RCC 7860 (cell line): ENCODE measurements at places on chromosomes 16 and 17.

DNA sequence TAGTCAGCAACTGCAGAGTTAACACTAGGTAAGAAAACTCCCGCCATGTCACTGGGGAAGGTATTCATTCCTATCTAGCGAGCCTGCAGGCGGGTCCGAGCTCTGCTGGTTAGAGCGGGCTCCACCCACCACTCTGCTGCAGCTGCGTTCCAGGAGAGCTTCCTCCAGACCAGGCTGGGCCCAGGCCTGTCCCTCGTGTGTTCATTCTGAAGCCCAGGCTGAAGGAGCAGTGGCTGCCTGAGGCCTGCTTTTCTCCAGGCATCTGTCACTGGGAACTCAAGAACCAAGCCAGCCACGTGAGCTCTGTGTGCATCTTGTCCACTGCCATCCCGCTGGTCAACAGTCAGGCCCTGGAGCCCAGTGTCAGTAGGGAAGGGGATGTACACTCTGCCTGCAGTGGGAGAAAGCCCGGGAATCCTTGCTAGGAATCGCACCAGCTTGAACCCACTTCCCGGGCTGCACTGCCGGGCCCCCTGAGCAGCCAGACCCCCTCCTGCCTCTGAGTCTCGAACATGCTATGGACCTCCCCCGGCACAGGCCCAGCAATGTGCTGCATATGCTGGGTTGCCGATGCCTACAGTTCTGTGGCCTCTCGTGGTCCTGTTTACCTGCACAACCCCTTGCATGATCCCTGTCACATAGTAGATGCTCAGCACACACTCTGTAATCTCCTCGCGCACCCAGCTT, 51.0 kb upstream of the ENPP7 start:
- DNase-seq = no peak

DNA sequence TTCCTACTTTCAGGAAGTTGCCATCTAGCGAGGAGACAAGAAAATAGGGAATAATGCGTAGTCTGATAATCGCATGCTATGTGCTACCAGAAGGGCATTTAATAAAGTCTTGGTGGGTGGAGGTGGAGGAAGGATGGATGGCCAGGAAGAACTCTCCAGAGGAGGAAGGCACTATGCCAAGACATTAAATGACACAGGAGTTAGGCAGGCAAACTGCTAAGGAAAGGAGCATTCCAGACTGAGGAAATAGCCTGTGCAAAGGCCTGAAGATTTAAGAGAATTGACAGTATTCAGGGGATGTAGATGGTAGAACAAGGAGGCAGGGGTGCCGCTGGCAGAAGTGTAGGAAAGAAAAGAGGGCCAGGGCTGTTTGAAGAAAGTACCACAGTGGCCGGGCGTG, 19.3 kb upstream of the ARHGAP44 start:
- no peak for DNase-seq

DNA sequence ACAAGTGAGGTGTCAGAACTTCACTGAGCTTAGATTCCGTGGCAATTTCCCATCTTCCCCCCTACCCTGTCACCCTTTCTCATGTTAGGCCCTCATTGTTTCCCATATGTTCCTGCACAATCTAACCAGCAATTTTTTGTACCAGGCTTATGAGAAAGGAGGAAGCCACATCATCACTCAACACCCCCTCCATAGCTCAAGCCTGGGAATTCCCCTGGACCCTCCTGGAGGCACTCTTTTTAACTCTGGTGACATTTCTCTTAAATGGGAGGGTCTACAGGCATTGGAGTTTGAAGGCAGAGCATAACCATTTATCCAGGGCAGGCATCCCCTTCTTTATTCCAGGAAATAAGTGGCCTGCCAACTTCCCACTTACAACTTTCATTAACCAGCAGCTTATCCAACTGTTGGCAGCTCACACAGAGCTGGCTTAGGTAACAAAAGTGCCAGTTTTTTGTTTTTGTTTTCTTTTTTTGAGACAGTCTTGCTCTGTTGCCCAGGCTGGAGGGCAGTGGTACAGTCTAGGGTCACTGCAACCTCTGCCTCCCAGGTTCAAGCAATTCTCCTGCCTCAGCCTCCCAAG, 10.4 kb upstream of the GLG1 start:
- DNase-seq = no peak

DNA sequence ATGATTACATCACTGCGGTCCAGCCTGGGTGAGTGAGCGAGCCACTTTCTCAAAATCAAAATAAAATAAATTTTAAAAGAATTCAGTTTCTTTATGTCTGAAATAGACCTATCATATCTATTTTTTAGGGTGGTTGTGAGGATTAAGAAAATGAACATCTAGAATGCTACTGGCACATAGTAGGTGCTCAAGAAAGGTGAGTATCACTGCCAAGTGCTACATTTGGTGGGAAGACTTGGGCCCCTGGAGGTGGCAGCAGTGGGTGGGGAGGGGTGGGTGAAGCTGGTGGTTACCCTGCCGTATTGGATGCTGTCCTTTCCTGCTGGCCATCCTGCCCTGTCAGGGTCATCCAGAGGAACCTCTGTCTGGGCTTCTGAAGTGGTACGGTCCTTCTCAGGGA, 50.3 kb downstream of the ABCC6 start:
- no peak for DNase-seq

DNA sequence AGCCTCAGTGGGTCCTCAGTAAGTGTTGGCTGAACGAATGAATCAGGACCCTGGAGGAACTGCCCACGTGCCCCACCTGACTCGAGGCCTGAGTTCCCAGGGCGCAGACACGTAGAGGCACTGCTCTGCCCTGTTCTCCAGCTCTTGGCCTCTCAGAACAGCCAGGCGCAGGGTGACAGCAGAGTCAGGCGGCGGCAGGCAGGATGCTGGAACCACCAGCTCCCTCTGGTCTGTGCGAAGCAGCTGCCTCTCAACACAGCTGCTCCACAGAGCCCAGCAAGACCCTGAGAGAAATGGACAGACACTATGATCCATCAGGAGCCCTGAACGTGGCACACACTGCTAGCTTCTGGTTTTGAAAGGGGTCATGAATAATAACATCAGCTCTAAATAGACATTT, 53.1 kb upstream of the BCO1 start:
- DNase-seq = no peak

GRCh38 chr16:47063011-47063724, 80.6 kb downstream of the NETO2 start:
- no peak for DNase-seq
